Naive thymus-derived CD4-positive, alpha-beta T cell (primary cell): ENCODE measurements at places on chromosomes 6 and 20. TPM values are rescaled to one million over a fixed set of nuclear protein-coding genes. Genes with fewer than 3 reads are reported as not detected.

DNA sequence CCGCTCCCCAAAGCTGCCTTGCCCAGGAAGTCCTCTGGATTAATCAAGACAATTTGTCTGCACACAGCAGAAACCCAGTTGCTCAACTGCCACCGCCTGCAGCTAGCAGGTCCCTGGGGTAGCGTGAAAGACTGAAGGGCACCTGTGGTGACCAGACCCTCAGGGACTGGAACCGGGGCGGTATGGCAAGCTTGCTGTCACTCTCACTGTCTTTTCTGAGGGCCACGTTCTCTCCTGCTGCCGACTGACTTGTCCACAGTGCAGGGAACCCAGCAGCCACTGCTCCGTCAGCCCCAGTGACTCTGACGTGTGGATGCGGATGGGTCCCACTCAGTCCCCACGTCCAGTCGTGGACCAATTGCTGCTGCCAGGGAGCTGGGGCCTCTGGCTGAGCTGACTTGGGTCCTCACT lies 72.8 kb upstream of the PMEPA1 start:
- H3K4me1 ChIP-seq, result no peaks in the 10 kb centered on the region
- H3K4me3 ChIP-seq, result no peak overlapping the region
- no peak overlapping the region for H3K27ac ChIP-seq
- H3K36me3 ChIP-seq, result no peaks in the 10 kb centered on the region

DNA sequence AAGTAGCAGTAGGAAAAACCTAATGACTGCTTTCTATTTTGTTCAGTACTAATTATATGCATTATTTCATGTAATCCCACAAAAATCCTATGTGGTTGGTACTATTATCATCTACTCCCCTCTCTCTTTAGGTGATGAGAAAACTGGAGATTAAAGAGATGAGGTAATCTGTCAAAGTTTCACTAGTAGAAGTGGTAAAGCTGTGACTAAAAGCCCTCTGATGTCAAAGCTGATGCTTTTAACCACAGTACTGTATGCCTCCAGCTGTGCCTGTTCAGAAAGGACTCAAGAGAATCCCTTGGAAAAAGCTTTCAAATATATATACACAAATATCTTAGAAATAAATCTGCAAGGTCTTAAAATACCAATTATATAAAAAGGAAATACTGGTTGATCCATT lies 38.0 kb downstream of the PHIP start:
- H3K4me3 ChIP-seq, result no peak overlapping the region
- peaks cover 11% of the 10 kb centered on the region for H3K4me1 ChIP-seq
- H3K36me3 ChIP-seq, result peaks cover 10% of the 10 kb centered on the region
- H3K27me3 ChIP-seq, result no peaks in the 10 kb centered on the region

DNA sequence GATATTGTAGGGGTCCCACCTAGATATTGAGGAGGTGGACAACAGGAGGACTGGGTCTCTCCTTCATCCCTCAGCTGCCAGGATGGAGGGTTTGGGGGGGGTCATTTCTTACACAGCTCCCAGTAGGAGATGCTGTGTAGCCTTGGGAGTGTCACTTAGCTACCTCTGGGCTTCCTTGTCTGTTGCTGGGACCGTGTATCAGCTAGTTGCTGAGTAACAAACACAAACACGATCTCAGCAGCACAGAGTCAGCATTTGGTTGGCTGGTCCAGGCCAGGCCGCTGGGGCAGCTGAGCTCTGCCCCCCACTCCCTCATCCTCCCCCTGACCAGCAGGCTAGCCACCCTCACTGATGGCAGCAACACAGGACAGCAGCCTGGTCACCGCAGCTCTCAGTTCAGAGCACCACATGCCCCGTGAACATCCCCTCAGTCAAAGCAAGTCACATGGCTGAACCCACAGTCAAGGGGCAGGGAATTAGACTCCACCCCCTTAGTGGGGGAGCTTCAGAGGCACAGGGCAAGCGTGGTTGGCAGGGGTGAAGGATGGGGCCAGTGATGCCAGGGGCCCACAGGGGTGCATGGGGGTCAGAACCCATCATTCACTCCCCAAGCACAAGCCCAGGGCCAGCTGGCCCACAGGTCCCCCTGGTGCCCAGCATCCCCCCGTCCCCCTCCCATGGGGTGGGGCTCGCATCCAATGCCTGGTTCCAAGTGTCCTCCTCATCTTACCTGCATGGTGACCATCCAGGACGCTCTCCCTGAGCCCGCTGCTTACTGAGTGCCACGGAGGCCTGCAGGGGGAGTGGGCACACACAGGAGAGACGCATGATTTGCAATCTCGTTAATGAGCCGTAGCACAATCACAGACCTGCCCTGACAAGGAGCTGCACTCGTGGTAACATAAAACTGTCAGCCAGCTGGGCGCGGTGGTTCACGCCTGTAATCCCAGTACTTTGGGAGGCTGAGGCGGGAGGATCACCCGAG lies 112.4 kb downstream of the TAF4 start:
- DNase-seq, result no peak
- no peak overlapping the region for H3K4me3 ChIP-seq
- no peaks in the 10 kb centered on the region for H3K36me3 ChIP-seq
- no peaks in the 10 kb centered on the region for H3K27me3 ChIP-seq

- H3K36me3 ChIP-seq, result no peaks in the 10 kb centered on the region
- no peaks in the 10 kb centered on the region for H3K27me3 ChIP-seq
- no peak for DNase-seq
- no peak overlapping the region for H3K27ac ChIP-seq
- H3K4me1 ChIP-seq, result no peaks in the 10 kb centered on the region
These were observed 297.8 kb downstream of the PRL start for GRCh38 chr6:21999012-21999528.

- H3K27me3 ChIP-seq, result no peaks in the 10 kb centered on the region
- H3K36me3 ChIP-seq, result no peaks in the 10 kb centered on the region
- no peak for DNase-seq
- H3K4me1 ChIP-seq, result no peaks in the 10 kb centered on the region
- H3K4me3 ChIP-seq, result no peak overlapping the region
These were observed 49.4 kb upstream of the SLC22A23 start for GRCh38 chr6:3506200-3506599.

DNA sequence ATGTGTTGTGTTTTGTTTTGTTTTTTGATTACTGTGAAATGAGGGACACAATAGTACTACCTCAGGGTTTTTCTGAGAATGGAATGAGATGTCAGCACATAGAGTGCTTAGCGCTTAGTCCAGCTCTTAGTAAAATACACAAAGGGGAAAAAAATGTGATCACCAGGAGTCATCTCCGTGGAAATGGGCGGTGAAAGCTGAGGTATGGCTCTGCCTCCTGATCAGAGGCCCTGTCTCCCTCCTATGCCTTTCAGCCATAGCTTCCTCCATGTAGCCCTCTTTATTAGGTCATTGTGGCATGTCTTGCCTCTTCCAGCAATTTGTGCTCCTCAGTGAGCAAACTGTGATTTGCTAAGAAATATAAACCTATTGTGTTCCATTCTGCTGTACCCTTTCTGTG lies 13.0 kb downstream of the PSMF1 start:
- H3K4me3 ChIP-seq, result no peak overlapping the region
- H3K4me1 ChIP-seq, result no peaks in the 10 kb centered on the region
- H3K36me3 ChIP-seq, result peaks cover 31% of the 10 kb centered on the region
- H3K27me3 ChIP-seq, result no peaks in the 10 kb centered on the region
- DNase-seq, result no peak
- H3K27ac ChIP-seq, result no peak overlapping the region

- H3K4me3 ChIP-seq, result no peak overlapping the region
- no peak for DNase-seq
- peaks cover 6% of the 10 kb centered on the region for H3K4me1 ChIP-seq
These were observed 83.1 kb upstream of the PHACTR2 start for GRCh38 chr6:143594647-143595046.

GRCh38 chr6:159103396-159104162 lies 58.8 kb upstream of the TAGAP start:
- H3K27ac ChIP-seq, result peak overlapping the region; percentile 79
- peaks cover 60% of the 10 kb centered on the region for H3K4me1 ChIP-seq
- H3K4me3 ChIP-seq, result no peak overlapping the region

DNA sequence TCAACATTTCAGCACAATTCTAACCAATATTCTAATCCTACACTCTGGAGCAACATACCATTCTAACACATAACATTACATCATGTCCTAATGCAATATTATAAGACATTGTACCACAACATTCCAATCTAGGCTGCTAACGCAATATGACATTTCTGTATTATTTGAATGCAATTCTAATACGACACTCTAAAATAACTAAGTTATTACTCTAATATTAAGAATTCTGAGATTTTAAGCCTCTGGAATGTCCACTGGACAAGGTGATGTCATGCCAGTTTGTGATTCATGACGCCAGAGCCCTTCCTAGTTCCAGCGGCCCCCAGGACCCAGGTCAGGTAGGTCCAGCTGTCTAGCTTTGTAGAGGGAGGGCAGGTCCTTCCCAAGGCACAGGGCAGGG lies 69.7 kb upstream of the SIRPA start:
- H3K27ac ChIP-seq, result no peak overlapping the region
- DNase-seq, result no peak
- no peaks in the 10 kb centered on the region for H3K27me3 ChIP-seq
- no peak overlapping the region for H3K4me3 ChIP-seq
- H3K4me1 ChIP-seq, result no peaks in the 10 kb centered on the region

GRCh38 chr6:107493158-107494057 lies 3.5 kb downstream of the SOBP start:
- peaks cover 9% of the 10 kb centered on the region for H3K4me1 ChIP-seq
- H3K27ac ChIP-seq, result no peak overlapping the region
- H3K27me3 ChIP-seq, result peaks cover 10% of the 10 kb centered on the region
- no peak for DNase-seq

DNA sequence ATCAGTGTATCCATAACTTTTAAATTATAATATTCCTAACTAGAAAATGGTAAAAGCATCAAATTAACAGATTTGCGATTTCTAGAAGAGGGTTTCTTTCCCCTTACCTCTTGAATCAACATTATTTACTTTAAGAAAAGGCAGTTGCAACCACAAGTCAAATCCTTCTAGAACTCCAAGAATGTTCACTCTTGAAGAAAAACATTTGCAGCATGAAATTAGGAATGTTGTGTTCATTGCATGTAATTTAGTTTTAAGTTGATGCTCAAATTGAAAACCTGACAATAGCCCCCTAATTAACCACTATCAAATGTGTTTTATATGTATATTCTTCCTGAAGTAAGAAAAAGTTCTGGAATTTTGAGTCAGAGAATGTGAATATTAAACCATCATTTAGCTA lies 2.3 kb upstream of the REV3L start:
- peaks cover 14% of the 10 kb centered on the region for H3K4me1 ChIP-seq
- no peak for DNase-seq
- H3K36me3 ChIP-seq, result no peaks in the 10 kb centered on the region
- no peak overlapping the region for H3K4me3 ChIP-seq

- no peak overlapping the region for H3K4me3 ChIP-seq
- no peaks in the 10 kb centered on the region for H3K27me3 ChIP-seq
- no peak overlapping the region for H3K27ac ChIP-seq
- H3K4me1 ChIP-seq, result no peaks in the 10 kb centered on the region
- H3K36me3 ChIP-seq, result no peaks in the 10 kb centered on the region
These were observed 2.5 kb downstream of the SCRT2 start for GRCh38 chr20:672963-673602.

DNA sequence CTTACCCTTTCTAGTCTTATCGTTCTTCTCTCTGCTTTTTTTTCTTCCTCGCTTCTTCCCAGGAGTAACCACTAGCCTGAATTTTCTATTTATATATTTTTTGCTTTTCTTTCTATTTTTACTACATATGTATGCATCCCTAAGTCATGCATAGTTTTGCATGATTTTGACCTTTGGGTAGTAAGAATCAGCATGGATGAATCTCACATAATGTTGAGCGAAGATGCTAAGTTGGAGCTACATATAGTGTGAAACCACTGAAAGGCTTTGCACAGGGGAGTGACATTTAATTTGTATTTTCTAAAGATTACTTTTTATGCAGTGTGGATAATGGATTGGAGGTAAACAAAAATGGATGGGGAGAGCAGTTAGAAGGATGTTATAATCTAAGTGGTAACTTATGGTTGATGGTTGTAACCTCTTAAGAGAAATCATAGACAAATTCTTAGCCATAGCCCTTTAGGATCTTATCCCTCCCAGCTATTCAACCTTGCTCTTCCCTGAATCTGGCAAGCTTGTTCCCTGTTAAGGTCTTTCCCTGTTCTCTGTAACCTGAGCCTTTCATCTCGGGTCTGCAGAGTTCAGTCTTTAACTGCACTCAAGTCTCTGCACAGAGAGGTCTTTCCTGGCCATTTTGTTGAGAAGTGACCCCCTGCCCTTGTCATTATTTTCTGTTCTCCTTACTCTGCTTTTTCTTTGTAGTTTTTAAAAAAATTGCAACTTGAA lies 18.0 kb downstream of the PEX7 start:
- no peaks in the 10 kb centered on the region for H3K36me3 ChIP-seq
- no peak overlapping the region for H3K27ac ChIP-seq
- no peak for DNase-seq

DNA sequence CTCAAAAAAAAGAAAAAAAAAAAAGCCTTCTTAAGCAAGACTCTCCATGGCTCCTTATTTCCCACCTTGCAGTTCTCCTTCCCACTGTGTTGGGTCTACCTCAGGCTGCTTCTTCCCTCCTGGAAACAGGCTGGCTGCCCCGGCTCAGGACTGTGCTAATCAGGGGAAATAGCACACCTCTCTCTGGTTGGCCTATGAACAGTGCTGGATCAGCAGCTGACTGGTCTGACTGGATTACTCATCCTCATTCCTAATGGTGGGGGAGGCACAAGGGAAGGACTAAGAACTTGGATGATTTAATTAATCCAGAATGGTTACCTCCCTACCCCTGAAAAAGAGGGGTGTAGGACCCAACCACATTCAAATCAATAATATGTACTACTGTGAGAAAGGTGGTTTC lies 3.9 kb upstream of the SRSF3 start:
- no peak overlapping the region for H3K4me3 ChIP-seq
- peaks cover 15% of the 10 kb centered on the region for H3K4me1 ChIP-seq
- H3K27me3 ChIP-seq, result no peaks in the 10 kb centered on the region
- H3K36me3 ChIP-seq, result no peaks in the 10 kb centered on the region
- H3K27ac ChIP-seq, result no peak overlapping the region

DNA sequence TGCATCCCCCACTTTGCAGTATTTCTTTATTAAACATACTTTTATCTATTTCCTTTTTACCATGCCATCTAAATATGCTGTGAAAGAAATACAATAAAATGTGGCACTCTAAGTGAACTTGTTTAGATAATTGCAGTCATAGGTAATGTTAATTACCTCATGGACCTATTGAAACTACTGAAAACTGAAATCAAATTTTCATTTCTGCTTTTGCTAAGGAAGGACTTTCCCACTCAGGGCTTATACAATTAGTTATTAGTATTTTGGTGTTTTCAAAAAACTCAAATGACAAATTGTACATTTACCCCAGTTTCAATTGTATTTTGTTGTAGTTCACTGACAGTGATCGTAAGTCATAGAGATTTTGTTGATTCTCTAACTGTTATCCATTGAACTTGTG lies 88.4 kb downstream of the ID4 start:
- DNase-seq, result no peak
- H3K27me3 ChIP-seq, result no peaks in the 10 kb centered on the region
- no peak overlapping the region for H3K4me3 ChIP-seq
- no peak overlapping the region for H3K27ac ChIP-seq

GRCh38 chr6:75492386-75493153 lies 1.0 kb downstream of the FILIP1 start:
- peaks cover 12% of the 10 kb centered on the region for H3K4me1 ChIP-seq
- H3K27me3 ChIP-seq, result no peaks in the 10 kb centered on the region
- H3K27ac ChIP-seq, result no peak overlapping the region
- H3K4me3 ChIP-seq, result no peak overlapping the region

TRIM10 gene
- total RNA-seq, result not detected

OLIG3 gene
- not detected for total RNA-seq

LHFPL5 gene
- total RNA-seq, result not detected

CAGE1 gene
- 0.16 TPM for total RNA-seq

RAMACL gene
- 0.72 TPM for total RNA-seq

HCRTR2 gene
- not detected for total RNA-seq

CGA gene
- not detected for total RNA-seq

RAET1L gene
- not detected in 2 replicates for total RNA-seq
